GOT3 (cell line): ENCODE measurements at places on chromosomes 7 and 10.

DNA sequence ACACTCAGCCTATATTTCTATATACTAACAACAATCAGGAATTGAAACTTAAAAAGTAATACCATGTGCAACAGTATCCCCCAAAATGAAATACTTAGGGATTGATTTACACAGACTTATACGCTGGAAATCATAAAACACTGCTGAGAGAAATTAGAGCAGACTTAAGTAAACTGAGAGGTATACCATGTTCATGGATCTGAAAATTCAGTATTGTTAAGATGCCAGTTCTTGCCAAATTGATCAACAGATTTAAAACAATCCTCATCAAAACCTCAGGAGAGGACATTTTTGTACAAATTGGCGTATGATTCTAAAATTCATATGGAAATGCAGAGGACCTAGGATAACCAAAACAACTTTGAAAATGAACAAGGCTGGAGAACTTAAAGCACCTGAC is 37.3 kb downstream of the DCLRE1C start:
- no peak for DNase-seq

DNA sequence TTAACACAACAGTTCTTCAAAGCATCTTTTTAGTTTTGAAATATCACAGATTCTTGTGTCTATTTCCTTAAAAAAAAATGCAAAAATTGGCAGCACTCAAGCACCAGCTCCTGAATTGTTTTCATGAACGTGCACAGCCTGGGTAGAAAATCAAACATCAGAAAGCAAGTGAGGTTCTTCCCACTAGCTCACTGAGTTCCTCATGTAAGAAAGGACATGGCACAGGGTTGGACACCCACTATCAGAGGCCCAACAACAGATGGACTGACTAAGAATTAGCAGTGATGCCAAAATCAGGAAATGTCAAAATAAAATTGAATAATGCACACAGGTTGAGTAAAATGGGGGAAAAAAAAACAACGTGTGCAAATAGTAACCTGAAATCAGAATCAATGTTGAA is 146.8 kb downstream of the PCLO start:
- DNase-seq, result no peak

GRCh38 chr7:56106108-56107073 is at the start of gene CHCHD2:
TSS of gene CHCHD2 (minus strand) at chr7:56106476. CDS start at chr7:56106413, 63 bp downstream.
- DNase-seq, result peak; percentile 91

GRCh38 chr10:122854648-122855047 is 9.0 kb upstream of the CUZD1 start:
- no peak for DNase-seq

DNA sequence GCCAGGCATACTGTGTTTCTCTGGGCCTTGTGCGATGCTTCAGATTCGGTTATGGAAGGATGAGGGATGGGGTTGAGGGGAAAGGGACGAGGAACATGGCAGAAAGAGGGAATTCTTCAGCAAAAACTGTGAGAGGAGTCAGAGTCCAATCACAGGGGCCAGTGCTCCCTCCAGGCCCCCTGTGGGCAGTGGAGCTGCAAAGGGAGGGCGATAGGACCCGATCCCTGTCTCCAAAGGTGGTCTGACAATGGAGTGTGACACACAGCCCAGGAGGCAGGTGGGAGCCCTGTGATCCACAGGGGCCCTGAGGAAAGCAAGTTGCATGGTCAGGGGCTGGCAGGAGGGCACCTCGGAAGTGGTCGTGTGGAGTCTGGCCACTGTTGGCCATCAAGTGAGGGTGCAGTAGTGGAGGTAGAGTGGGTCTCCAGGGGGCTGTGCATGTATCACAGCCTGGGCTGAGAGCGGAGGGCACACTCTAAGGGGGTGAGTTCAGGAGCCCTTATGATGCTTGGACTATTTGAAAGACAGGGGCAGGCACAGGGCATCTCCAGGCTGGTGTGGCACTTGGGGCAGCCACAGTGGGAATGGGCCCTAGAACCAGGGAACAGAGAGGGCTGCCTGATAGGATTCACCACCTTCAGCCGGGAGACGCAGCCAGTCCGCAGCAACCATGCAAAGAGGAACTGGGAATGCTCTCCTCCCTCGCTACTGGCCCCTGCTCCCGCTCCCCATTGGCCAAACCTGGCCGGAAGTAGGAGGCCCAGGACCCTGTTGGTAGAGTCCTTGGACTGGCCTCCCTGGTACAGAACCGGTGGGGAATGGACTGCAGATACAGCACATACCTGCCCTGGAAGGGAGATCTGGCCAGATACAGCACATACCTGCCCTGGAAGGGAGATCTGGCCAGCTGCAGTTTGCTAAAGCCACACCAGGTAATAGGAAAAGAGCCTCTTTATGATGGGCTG is 115.9 kb downstream of the ADCY1 start:
- no peak for DNase-seq

- DNase-seq, result no peak
Measured at GRCh38 chr10:119350502-119351097, 143.2 kb downstream of the GRK5 start.

- DNase-seq, result no peak
Measured at GRCh38 chr10:87715552-87716347, 56.1 kb downstream of the PAPSS2 start.

GRCh38 chr7:48168159-48168558 is 3.1 kb upstream of the ABCA13 start:
- no peak for DNase-seq

DNA sequence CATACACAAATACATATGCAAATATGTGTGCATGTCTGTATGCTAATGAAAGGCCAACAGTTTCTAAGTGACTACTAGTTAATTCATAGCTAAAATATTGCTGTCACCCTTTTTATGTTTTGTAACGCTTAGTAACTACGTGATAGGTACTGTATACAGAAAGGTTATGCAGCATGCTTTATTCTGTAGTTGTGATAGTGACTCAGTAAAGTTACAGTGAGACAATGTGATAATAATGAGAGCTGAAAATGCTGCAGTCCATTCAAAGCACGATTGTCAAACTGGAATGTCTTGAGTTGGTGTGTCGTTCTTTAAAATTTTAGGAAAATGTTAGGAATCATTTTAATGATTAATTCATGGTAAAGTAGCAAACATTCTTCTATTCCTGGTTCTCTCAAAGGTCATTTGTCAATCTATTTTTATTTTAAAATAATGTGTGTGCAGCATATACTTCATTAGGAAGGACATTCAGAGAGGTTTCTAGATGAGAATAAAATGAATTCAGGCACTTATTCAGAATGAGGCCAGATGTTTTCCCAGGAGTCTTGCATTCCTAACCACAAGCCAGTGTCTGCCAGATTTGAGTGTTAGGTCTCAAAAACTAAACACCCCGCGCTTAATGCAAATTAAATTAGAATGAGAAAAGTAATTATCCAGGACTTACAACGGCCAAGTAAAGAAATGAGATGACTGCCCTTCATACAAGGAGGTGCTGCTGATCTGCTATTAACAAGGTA is 408.8 kb upstream of the FZD8 start:
- no peak for DNase-seq

- DNase-seq, result no peak
Measured at GRCh38 chr7:92648067-92648466, 57.9 kb upstream of the FAM133B start.

- no peak for DNase-seq
Measured at GRCh38 chr10:118286051-118286838, 55.9 kb downstream of the FAM204A start.

GRCh38 chr10:23968301-23968700 is 240.6 kb upstream of the KIAA1217 start:
- no peak for DNase-seq

- DNase-seq, result no peak
Measured at GRCh38 chr10:6783471-6783870, 203.4 kb upstream of the PRKCQ start.

- DNase-seq, result no peak
Measured at GRCh38 chr7:25124465-25125136, 459 bp downstream of the CYCS start.

DNA sequence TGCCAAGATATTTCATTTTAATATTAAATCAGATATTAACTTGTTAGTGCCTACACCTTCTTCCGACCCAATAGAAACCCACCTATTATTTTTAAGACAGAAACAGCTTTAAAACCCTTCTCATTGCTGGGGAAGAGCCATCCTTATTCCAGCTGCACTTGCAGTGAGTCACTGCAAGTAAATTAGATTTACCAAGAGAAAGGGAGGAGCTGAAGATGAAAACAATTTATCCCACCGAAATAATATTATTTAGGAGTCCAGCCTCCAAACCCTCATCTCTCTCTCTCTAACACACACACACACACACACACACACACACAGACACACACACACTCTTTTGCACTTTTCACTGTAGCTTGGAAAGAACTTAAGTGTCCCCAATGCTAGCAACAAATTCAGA is 26.9 kb downstream of the TWIST1 start:
- DNase-seq, result no peak

- DNase-seq, result no peak
Measured at GRCh38 chr7:141665208-141666035, 36.5 kb downstream of the DENND11 start.

DNA sequence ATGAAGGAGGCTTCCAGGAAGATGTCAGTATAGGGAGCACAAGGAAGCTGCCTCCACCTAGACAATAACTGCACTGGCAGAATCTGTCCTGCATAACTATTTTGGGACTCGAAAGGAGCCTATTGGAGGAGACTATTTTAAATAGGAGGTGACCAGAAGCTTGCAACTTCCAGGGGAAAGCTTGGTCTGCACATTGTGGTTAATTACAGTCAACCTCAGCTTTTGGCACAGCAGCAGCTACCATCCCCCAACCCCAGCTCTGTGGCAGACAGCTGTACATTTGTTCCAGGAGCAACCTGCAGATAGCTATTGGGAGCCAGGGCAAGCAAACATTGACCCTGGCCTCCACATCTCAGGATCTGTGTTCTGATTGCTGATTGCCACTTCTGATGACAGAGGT is 46.3 kb upstream of the NANOS1 start:
- DNase-seq, result no peak

GRCh38 chr10:101525848-101526247 is 62.2 kb downstream of the POLL start:
- DNase-seq, result no peak

- no peak for DNase-seq
Measured at GRCh38 chr7:20132585-20132984, 84.6 kb downstream of the MACC1 start.

DNA sequence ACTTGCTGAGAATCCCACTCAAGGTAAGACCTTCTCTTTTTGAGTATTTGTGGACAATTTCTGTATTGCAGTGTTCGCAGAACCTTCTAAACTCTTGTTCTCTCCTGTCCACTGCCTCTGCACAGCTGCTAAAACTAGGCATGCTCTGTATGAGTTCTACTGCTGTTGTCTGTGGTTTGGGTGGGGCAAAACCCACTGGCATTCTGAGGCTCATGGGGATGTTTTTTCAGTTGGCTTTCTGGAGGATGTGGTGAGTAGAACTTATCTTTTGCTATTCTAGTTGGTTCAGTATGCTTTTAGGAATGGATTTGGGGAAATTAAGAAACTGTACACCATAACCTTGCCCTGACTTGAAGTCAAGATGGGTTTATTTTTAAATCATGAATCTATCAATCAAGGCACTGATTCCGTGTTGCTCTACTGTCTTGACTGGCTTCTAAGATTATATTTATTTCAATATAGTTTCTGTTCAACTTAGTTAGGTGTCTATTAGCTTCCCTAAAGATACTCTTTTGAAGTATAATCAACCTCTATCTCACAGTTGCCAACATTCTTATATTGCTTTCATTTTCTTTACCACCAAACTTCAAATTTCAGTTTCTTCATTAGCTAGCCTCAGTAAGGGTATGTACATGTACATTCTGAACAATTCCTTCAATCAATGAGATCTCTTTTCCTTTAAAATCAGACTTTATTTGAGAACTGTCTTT is 25.0 kb upstream of the C1GALT1 start:
- no peak for DNase-seq

- DNase-seq, result no peak
Measured at GRCh38 chr7:108008240-108008639, 5.3 kb upstream of the LAMB1 start.

- DNase-seq, result no peak
Measured at GRCh38 chr10:4807761-4808507, 18.1 kb upstream of the AKR1E2 start.

- DNase-seq, result no peak
Measured at GRCh38 chr10:24882047-24882698, 70.2 kb downstream of the PRTFDC1 start.

DNA sequence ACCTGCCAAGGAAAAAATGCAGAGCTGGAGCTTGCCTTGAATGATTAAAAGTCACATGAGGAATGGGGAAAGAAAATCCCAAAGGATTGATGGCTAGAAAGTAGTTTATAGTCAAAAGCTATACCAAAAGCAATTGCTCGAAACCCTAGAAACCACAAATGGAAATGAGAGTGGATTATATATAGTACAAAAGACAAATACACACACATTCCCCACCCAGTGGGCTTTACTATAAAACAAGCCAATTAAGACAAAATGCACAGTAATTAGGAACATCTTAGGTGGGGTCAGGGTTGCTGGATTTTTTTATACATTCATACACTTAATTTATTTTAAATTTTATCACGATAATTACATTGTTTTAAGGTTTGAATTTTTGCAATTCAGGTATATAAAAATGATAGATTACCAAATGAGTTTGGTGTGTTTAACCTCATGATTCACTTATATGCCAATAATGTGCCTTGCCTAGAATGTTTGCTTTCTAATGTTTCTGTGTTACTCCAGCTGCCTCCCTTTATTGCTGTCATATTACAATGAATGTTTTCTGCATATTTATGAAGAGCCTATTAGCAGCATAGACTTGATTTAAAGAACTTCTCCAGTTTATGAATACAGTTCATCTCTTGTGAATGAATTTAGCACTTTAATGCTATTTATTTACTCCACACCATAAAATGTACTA is 421.3 kb downstream of the EXOC4 start:
- DNase-seq, result no peak

GRCh38 chr7:24982917-24983316 is 2.9 kb upstream of the OSBPL3 start:
- DNase-seq, result no peak

DNA sequence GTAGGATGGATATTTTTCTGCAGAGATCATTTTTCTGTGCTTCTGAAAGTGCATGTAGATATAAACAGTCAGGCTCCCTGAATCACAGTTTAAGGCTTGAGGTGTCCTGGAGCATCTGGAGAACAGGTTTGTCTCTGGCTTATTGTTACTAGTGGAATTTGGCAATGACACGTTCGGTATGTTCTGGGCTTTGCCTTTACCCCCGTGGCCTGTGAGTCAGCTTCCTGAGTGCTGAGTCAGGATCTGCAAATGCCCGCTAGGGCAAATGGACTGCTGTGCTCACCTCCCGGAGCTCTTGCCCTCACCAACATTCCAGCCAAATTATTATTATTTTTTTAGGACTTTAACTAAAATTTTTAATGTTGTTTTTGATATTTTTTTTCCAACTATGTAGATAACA is 192.5 kb upstream of the PRSS1 start:
- peak; percentile 26 for DNase-seq

DNA sequence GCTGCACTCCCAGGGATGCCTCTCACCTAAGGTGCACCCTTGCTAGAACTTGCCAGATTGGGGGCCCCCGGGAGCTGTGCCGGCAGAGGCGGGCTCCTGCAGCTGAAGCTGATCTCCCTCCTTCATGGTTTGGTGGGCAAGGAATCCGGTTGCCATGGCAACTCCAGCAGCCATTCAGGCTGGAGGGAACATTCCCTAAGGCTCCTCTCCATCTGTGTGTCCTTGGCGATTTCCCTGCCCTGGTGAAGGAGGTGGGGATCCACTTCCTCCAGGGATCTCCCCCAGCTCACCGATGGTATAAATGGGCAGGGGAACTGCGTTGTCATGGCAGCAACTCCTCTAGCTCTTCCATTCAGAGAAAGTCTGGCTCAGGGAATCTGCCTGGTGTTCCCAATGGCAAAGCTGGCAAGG is 49.6 kb upstream of the GPR158 start:
- DNase-seq, result no peak

GRCh38 chr10:102648889-102649796 is 4.9 kb downstream of the TRIM8 start:
- no peak for DNase-seq

GRCh38 chr7:20798081-20798693 is 11.5 kb upstream of the SP8 start:
- DNase-seq, result no peak
